ENCODE measurements at places on chromosomes 16 and 17.

- DNase-seq, result peak; percentile 61
Observed at GRCh38 chr16:67969254-67970039, 1.0 kb upstream of the SLC12A4 start.

DNA sequence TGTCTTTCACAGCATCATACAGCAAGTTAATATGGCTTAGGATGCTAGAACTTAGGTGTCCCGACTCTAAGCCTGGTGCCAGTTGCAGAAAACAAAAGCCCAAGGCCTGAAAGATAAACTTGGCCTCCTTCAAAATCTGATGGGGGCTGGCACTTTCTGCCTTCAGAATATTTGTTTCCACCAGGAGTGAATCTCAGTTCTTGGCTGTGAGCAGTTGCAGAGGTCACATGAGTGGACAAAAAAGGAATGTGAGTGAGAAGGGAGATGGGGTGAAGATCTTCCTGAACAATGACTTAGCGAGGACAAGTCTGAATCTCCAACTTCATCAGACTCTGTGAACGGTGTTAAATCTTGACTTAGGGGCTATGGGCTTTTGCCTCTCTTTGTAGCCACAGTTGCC, 46.6 kb downstream of the HOXB1 start:
- peak; percentile 76 for DNase-seq

DNA sequence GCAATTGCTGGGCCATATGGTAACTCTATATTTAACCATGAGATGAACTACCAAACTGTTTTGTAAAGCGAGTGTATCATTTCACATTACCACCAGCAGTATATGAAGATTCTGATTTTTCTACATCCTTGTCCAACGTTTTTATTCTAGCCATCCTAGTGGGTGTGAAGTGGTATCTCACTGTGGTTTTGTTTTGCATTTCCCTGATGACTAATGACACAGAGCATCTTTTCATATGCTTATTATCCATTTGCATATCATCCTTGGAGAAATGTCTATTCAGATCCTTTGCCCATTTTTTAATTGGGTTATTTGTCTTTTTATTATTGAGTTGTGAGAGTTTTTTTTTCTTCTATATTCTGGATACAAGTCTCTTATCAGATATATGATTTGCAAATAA, 83.6 kb downstream of the AKAP1 start:
- DNase-seq, result no peak

GRCh38 chr16:6600167-6600566, 732.5 kb upstream of the RBFOX1 start:
- no peak for DNase-seq

DNA sequence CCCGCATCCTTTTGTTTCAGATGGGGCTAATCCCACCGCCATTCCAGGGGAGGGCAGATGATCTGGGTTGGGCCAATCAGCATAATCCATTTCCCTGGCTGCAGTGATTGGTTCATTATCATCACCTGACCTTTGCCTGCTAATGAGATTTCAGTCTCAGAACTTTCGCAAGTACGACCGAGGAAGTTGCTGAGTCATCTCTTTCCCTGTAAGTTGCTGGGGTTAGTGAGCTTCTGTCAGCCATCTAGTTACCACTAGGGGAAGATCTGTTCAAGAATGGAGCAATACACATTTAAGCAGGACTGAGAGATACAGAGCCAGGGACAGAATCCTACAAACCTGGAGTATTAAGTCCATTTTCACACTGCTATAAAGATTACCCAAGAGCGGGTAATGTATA, 65.3 kb upstream of the NUDT7 start:
- peak; percentile 52 for DNase-seq

GRCh38 chr16:30115238-30115637, 1.9 kb upstream of the GDPD3 start:
- no peak for DNase-seq

- no peak for DNase-seq
Observed at GRCh38 chr16:405548-406506, 4.1 kb downstream of the DECR2 start.

- no peak for DNase-seq
Observed at GRCh38 chr17:42675348-42675964, 1.3 kb downstream of the PLEKHH3 start.

Data from mesenchymal stem cell (in vitro differentiated cells and primary cell).